ENCODE measurements at places on chromosomes 11 and 22.

DNA sequence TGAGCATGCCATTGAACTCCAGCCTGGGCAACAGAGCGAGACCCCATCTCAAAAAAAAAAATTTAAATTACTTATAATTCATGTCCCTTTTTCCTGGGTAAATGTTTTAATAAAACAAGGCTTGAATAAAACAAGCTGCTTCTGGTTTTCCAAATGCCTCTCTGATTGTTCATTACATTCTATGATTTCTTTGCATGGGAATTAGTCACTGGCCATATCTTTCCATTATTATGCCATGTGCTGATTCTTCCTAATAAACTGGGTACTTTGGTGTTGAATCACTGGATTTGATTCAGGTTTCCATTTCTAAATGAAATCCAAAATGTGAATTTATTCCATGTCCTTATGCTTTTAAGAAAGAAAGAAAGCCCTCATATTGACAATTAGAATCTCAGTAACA lies 42.6 kb downstream of the ZNF215 start:
- no peaks in the 10 kb centered on the region for H3K36me3 ChIP-seq
- no peak overlapping the region for H3K27ac ChIP-seq
- no peaks in the 10 kb centered on the region for H3K27me3 ChIP-seq
- no peak for DNase-seq

GRCh38 chr11:85307366-85307765 lies 319.8 kb downstream of the DLG2 start:
- no peaks in the 10 kb centered on the region for H3K36me3 ChIP-seq
- no peaks in the 10 kb centered on the region for H3K4me1 ChIP-seq
- no peak overlapping the region for H3K27ac ChIP-seq
- H3K27me3 ChIP-seq: no peaks in the 10 kb centered on the region
- H3K4me3 ChIP-seq: no peak overlapping the region

DNA sequence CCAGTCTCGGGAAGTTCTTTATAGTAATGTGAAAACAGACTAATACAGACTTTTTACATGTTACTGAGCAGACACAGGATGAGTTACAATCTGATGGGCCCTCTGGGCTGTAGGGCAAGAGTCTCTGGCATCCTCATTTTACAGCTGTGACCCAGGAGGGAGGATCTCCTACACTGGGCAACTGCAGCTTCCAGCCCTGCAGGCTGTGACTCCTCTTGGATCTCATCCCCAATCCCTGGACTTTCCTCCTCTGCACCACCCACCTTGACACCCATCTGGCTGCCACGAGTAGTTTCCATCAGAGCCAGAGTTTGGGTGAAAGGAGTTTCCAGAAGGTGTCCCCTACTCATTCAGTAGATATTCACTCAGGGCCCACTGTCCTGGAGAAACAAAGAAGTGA lies 48.9 kb upstream of the MYEOV start:
- no peaks in the 10 kb centered on the region for H3K27me3 ChIP-seq
- no peak for DNase-seq
- no peaks in the 10 kb centered on the region for H3K4me1 ChIP-seq
- H3K27ac ChIP-seq: no peak overlapping the region

- no peaks in the 10 kb centered on the region for H3K36me3 ChIP-seq
- H3K27me3 ChIP-seq: no peaks in the 10 kb centered on the region
- no peak overlapping the region for H3K27ac ChIP-seq
These were observed 29.2 kb upstream of the KLHL35 start for GRCh38 chr11:75462117-75462653.

- no peak overlapping the region for H3K4me3 ChIP-seq
- no peak overlapping the region for H3K27ac ChIP-seq
- no peaks in the 10 kb centered on the region for H3K4me1 ChIP-seq
- H3K27me3 ChIP-seq: no peaks in the 10 kb centered on the region
- no peak for DNase-seq
These were observed 314.5 kb upstream of the CCDC90B start for GRCh38 chr11:83600661-83601060.

DNA sequence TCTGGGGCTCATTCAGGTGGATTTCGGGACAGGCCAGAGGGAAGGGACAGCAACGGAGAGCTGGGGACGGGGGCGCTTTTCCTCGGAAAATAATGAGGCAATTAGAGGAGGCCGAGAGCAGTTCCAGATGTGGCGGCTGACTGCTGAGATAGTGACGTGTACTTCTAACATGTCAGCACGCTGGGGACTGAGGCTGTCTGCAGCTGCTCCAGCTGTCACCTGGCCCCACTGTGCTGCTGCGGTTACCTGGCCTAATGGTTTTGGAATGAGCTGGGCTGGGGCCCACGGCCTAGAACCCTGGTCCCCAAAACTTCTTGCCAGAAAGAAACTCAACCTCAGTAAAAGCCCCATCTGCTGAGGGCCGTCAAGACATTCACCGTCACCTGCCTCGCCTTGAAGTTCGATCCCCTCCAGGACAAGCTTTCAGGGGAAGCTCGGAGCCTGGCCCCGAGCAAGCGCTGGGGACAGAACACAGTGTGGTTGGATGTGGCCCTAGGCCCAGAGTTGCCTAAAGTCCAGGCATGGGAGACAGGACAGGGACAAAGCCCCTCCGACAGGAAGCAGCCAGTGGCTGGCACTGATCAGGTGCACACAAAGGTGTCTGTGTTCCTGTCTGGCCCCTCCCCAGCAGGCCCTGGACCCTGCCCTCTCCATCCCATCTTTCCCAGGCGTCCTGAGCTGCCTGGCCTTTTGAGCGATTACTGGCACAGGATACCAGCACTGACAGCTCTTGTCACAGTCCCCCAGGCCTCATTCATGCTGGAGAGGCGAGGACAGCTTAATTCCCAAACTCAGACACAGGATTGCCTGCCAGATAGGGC lies 22.1 kb downstream of the RPUSD4 start:
- no peak overlapping the region for H3K27ac ChIP-seq
- H3K36me3 ChIP-seq: no peaks in the 10 kb centered on the region
- DNase-seq: no peak
- no peaks in the 10 kb centered on the region for H3K4me1 ChIP-seq

DNA sequence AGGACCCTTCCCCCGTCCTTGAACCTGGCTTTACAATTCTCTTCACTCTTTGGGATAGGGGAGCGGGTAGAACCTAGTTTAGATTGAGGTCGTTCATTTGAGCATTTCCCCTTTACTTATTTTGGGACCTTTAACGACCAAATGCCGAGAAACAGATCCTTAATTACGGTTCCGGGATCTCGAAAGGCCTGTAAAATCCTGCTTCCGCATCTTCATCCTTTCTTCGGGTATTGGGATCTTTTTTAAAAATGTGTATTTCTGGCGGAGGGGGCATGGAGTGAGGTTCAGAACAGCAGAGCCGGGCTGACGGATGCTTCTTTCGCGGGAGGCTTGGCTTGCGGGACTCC lies 395 bp upstream of the HIPK3 start:
- peak overlapping the region; percentile 100 for H3K27ac ChIP-seq
- no peak for DNase-seq
- H3K36me3 ChIP-seq: no peaks in the 10 kb centered on the region
- H3K4me1 ChIP-seq: peaks cover 25% of the 10 kb centered on the region

DNA sequence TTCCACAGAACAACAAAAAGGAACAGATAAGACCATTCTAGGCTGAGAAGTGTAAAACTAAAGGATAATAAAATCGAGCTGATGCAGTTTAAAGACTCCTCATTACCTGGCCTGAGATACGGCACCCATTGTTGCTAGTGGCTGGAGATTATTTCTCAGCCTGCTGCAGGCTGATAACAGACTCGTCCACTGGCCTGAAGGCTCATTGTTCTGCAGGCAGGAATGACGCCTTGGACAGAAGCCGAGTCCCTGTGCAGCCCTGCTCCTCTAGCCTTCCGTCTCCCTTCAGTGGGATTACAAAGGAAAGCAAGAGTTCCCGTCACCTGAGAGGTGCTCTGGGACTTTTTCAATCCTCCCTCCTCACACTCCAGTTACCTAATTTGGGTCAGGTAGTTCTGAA lies 1065.3 kb downstream of the OPCML start:
- H3K4me3 ChIP-seq: no peak overlapping the region
- H3K27ac ChIP-seq: no peak overlapping the region
- H3K27me3 ChIP-seq: no peaks in the 10 kb centered on the region
- no peak for DNase-seq
- H3K4me1 ChIP-seq: no peaks in the 10 kb centered on the region

- H3K4me3 ChIP-seq: peak overlapping the region; percentile 45
- no peaks in the 10 kb centered on the region for H3K36me3 ChIP-seq
- H3K27me3 ChIP-seq: peaks cover 17% of the 10 kb centered on the region
- peaks cover 16% of the 10 kb centered on the region for H3K4me1 ChIP-seq
- DNase-seq: peak; percentile 79
These were observed 1.7 kb upstream of the TYMP start for GRCh38 chr22:50531546-50531961.

DNA sequence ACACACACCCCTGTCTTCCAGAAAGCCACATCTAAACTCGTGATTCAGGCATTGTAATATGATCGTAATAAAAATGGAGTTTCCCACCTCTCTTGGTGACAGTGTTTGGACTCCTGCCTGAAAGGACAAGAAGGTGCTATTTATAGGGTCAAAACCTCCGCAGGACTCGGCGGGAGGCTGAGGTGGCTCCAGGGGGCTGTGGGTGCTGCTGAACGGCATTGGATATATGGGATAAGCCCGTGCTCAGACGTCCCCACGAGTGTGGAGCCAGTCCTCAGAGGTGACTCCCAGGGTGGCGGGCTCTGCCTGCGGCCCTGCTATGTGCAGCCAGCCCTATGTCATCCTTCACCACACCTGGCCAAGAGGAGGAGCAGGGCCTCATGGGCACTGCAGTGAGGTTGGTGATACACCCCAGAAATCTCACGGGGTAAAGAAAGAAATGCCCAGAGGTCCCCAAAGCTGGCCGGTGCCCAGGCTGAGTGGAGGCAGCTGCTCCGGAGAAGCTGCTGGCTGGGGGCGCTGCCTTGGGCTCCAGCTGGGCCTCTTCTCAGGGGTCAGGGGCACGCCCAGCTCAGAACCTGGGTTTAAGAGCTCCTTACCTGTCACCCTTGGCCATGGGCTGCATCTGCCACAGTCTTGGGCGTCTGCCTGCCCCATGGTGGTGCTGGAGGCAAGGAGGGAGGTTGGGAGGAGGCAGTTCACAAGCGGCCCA lies 5.1 kb upstream of the OSBPL5 start:
- H3K4me1 ChIP-seq: peaks cover 16% of the 10 kb centered on the region
- no peaks in the 10 kb centered on the region for H3K36me3 ChIP-seq
- no peaks in the 10 kb centered on the region for H3K27me3 ChIP-seq
- no peak for DNase-seq

DNA sequence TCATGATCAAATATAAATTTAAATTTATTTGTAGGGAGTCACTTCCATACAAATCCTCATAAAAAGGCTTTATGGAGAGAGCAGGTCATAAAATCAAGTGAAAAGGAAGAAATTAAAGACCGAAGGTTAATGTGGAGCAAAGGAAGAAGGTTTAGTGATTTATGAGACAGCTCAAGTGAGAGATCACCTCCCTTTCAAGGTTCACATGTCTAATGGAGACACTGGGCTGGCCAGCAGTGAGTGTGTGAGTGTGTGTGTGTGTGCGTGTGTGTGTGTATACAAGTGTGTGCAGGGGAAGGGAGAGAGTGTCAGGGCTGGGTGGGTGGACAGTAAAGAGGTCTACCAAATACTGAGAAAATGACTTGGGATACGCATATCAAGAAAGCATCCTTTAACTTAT lies 251.2 kb downstream of the FAT3 start:
- no peaks in the 10 kb centered on the region for H3K36me3 ChIP-seq
- H3K27me3 ChIP-seq: no peaks in the 10 kb centered on the region
- no peak overlapping the region for H3K4me3 ChIP-seq
- no peaks in the 10 kb centered on the region for H3K4me1 ChIP-seq
- H3K27ac ChIP-seq: no peak overlapping the region

GRCh38 chr22:27314276-27314807 lies 487.2 kb downstream of the MN1 start:
- no peaks in the 10 kb centered on the region for H3K27me3 ChIP-seq
- no peaks in the 10 kb centered on the region for H3K36me3 ChIP-seq
- H3K27ac ChIP-seq: peak overlapping the region; percentile 63
- H3K4me3 ChIP-seq: no peak overlapping the region
- DNase-seq: no peak
- peaks cover 11% of the 10 kb centered on the region for H3K4me1 ChIP-seq

- H3K4me1 ChIP-seq: no peaks in the 10 kb centered on the region
- no peak for DNase-seq
- H3K4me3 ChIP-seq: no peak overlapping the region
- no peak overlapping the region for H3K27ac ChIP-seq
- H3K36me3 ChIP-seq: no peaks in the 10 kb centered on the region
These were observed 112.9 kb upstream of the TMEM45B start for GRCh38 chr11:129702410-129703398.
